ENCODE measurements at places on chromosomes 7 and 10.

GRCh38 chr7:132114411-132114810 lies 461.9 kb downstream of the PLXNA4 start:
- DNase-seq: no peak

- no peak for DNase-seq
Observed at GRCh38 chr7:140689199-140690152, 7.0 kb upstream of the NDUFB2 start.

GRCh38 chr7:1967512-1968396 lies 265.0 kb downstream of the MAD1L1 start:
- no peak for DNase-seq

- no peak for DNase-seq
Observed at GRCh38 chr7:157584420-157584819, 247.6 kb downstream of the DNAJB6 start.

DNA sequence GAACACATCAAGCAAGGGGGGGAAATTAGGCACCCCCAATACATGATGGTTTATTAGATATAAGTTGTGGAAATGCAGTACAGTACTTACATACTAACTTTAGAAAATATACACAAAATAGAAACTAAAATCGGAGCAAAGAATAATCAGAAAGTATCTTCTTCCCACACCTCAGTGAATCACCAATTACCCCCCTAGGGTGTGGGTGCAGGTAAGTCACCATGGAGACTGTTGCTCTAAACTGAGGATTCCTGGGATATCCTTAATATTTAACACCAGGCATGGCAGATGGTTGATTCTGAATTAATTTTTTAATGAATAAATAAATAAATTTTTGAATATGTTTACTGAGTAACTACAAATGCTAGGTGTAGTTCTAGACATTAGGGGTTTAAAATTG lies 424.4 kb downstream of the SORCS1 start:
- DNase-seq: no peak

DNA sequence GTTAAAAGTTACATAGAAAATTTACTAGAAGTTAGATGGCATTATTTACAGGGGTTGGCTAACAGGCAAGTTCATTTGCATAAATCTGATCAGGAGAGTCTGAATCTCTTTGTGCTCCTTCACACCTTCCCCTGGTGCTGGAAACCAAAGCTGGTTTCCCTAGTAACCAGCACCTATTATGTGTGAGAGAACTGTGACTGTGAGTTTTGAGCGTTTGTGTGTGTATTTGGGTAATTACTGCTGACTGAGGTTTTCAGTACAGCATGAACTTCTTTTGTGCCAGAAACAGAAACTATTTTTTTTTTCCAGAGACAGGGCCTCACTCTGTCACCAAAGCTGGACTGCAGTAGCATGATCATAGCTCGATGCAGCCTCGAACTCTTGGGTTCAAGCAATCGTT lies 10.3 kb upstream of the IFIT1B start:
- peak; percentile 66 for DNase-seq

DNA sequence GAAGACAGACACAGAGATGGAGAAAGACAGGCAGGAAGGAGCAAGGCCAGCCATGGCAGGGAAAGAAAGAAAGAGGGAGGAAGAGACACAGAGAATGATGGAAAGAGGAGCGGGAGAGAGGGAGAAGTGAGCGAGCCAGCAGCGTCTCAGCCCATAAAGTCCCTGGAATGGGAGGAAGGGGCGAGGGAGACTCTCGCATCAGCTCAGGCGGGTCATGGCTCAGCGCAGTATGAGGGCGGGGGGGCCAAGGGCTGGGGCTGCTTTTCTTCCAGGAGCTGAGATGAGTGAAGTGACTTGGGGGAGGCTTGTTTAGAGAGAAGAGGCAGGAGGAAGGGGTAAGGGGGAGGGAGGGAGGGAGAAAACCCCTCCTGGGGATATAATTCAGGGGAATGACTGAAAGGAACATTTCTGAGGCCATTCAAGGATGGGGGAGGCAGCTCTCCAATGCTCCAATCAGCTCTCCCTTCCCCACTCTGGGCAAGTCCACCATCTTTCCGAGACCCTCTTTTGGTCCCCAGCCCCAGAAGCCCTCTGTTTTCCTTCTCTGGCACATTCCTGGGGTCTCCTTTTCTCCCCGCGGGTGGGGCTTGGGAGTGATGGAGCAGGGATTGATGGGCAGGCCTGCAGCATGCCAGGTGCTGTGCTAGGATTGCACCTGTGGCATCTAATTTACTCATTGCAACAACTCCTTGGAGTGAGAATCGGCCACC lies 87.9 kb downstream of the HIF1AN start:
- no peak for DNase-seq

Measured in CD4-positive, alpha-beta T cell treated with Interleukin-15 for 4 hours (primary cell).